GM10248 (cell line): ENCODE measurements at places on chromosomes 5 and 9.

GRCh38 chr5:40360685-40361084, 319.0 kb upstream of the PTGER4 start:
- no peak for DNase-seq

GRCh38 chr9:20355022-20355421, 267.3 kb downstream of the MLLT3 start:
- DNase-seq: peak; percentile 23

DNA sequence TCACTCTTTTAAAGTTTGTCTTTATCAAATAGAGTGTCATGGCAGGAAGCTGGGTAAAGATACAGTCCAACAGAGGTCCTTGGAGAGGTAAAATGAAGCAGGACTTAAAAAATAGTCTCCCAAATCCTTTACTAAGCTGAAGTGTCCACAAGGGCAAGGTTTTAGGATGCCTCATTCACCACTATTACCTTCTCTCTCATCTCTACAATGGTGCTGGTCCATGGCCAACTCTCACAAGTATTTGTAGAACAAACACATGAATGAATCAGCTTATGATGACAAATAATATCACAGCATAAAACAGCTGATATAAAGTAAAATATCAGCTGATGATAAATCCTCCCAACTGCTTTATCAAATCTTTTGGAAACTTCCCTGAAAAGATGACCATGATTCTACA, 162.3 kb upstream of the ZNF462 start:
- no peak for DNase-seq

DNA sequence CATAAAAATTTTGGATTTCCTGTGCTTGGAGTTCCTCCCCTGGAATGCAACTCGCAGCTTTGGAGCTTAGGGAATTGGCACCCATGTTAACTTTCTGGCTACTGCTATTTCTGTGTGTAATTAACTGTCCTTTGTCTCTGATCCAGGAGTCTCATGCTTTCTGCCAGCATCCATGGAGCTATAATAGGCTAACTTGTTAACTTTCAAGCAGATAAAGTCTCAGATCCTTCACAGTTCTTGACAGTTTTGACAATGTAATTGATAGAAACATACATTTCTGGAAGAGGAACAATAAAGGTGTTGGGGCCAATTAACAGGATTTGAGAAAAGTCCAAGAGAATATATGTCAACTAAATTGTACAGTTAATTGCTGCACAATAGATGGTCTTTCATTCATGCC, 290.2 kb upstream of the PRDM9 start:
- DNase-seq: no peak
